ENCODE measurements at places on chromosomes 3 and 15.

- no peak for DNase-seq
Observed at GRCh38 chr3:31067004-31067403, 172.5 kb upstream of the GADL1 start.

GRCh38 chr3:58305882-58306711, at the start of the genes HTD2 and RPP14:
Gene HTD2 (plus strand): TSS chr3:58306520. CDS start chr3:58317614, 11,094 bp downstream.
Gene RPP14 (plus strand): TSS chr3:58306245. CDS start chr3:58310330, 4,085 bp downstream.
- peak; percentile 80 for DNase-seq

- no peak for DNase-seq
Observed at GRCh38 chr15:42010434-42010833, 10.4 kb downstream of the PLA2G4E start.

DNA sequence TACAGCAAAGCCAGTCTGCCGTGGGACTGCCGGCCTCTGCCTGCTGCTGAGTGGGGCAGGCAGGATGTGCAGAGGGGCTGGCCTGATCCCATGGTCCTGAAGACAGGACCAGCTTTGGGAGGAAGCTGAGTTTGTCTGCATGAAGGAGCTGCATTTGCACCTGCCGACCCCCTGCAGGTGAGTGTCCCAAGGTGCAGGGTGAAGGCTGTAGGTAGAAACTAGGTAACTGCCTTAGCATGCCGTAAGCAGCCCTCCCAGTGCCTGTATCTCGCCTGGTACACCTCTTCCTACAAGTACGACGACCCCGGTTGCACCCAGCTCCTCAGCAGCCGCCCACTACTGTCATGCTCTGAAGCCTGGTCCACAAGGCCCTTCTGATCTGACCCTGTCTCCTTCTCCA, 34.9 kb downstream of the AMOTL2 start:
- DNase-seq, result no peak

GRCh38 chr15:41983221-41983620, 10.9 kb upstream of the EHD4 start:
- DNase-seq, result no peak

GRCh38 chr3:81891055-81891895, 129.8 kb upstream of the GBE1 start:
- no peak for DNase-seq

- DNase-seq, result no peak
Observed at GRCh38 chr15:60370105-60370868, 27.5 kb downstream of the ANXA2 start.

DNA sequence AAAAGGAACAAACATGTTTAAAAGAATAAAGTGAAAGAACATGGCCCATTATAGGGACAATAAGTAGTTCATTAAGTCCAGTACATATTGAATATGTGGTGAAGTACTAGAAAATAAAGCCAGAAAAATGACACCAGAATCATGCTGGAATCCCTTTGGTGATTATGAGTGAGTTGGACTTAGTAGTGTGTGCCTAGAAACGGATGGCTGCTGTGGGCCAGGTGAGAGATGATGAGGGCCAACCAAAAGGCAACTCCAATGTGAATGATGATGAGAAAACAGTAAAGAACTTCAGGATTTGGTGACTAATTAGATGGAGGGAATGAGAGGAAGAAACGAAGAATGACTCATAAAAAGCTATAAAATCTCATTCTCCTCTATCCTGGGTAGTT, 3.3 kb downstream of the CRYGS start:
- DNase-seq, result no peak

- DNase-seq, result no peak
Observed at GRCh38 chr3:193095366-193095765, 145.7 kb upstream of the PLAAT1 start.

GRCh38 chr3:148992027-148992634, 791 bp downstream of the GYG1 start:
- no peak for DNase-seq

DNA sequence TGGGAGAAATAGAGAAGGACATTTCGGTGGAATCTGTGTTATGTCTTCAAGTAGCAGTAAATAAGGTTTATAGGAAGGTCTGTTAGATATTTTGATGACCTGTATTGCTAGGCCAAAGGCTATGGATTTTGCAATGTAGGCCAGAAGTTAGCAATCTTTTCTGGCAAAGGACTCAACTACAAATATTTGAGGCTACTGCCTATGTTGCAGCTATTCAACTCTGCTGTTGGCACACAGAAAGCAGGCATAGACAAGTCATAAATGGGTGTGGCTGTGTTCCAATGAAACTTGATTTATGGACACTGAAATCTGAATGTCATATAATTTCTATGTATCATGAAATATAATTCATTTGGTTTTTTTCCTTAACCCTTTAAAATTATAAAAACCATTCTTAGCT, 438.7 kb upstream of the C2CD4B start:
- no peak for DNase-seq

DNA sequence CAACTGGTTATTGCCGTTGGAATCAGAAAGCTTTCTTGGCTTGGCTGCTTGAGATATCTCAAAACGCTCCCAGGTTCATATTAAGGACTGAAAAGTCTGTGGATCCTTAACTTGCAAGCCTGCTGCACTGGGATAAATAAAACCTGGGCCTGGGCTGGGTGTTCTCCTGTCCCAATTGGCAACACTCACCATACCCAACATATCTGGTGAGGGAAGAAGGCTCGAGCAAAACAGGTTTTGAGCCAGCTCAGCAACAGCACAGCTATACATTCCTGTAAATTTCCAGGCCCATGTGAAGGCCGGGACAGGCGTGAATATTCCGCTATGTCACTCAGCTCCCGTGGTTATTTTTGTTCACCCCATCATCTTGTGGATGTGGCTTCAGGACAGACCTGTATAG, 169.0 kb upstream of the BCL6 start:
- no peak for DNase-seq

DNA sequence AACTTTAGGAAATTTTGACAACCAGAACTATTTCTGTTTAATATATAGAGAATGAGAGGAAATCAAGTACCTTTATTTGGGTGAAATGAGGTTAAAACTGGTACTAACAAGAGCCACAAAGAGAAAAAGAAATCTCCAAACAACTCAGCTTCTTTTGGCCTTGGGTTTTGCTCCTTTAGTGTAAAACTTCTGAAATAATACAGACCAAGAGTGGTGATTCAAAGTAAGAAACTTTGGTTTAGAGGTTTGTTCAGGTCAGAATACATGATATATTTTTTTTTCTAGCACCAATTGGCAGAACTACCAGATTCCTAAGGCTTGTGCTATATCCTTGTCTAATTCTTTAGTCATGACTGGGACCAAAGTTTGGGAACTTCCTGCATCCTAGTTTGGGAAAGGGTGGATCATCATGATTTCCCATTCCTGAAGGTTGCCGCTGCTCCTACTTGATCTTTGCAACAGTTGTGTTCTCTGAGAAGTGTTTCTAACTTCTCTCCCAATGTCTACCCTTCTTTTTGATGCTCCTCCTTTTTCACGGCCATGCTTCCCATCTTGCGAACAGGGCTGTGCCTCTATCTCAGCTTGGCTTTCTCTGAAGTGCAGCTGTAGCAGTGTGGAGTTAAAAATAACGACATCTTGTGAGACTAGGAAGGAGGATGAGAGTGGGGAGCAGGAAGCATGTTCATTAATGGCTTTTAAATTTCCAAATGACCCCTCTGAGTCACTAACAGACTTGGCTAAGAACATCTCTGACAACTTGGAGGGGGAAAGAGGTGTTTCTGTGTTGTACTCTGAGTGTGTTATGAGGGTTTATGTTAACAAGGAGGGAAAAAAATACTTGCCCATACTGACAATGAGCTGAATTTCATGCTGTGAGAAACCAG, 87.7 kb downstream of the KCNAB1 start:
- no peak for DNase-seq

DNA sequence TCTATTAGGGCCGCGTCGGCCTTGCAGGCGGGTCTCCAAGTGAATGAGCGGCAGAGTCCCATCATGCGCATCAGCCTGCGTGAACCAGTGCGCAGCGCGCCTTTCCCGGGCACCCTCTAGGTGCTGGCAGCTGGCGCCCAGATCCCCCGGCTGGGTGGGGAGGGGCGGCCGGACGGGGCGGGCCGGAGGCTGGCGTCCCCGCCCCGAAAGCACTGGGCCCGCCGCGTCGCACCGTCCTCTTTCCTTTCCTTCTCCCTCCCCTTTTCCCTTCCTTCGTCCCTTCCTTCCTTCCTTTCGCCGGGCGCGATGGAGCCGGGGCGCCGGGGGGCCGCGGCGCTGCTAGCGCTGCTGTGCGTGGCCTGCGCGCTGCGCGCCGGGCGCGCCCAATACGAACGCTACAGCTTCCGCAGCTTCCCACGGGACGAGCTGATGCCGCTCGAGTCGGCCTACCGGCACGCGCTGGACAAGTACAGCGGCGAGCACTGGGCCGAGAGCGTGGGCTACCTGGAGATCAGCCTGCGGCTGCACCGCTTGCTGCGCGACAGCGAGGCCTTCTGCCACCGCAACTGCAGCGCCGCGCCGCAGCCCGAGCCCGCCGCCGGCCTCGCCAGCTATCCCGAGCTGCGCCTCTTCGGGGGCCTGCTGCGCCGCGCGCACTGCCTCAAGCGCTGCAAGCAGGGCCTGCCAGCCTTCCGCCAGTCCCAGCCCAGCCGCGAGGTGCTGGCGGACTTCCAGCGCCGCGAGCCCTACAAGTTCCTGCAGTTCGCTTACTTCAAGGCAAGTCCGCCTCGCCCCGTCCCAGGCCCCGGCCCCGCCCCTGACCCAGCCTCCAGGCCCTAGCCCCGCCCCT, at the start of gene CRTAP:
TSS of gene CRTAP (plus strand) at position 243 of the 850 bp plus-strand sequence. CDS start at position 307, 64 bp downstream.
- DNase-seq, result no peak

GRCh38 chr15:68300115-68300940, 22.8 kb downstream of the FEM1B start:
- DNase-seq, result no peak

GRCh38 chr15:63318344-63318743, 40.9 kb downstream of the APH1B start:
- DNase-seq, result no peak

DNA sequence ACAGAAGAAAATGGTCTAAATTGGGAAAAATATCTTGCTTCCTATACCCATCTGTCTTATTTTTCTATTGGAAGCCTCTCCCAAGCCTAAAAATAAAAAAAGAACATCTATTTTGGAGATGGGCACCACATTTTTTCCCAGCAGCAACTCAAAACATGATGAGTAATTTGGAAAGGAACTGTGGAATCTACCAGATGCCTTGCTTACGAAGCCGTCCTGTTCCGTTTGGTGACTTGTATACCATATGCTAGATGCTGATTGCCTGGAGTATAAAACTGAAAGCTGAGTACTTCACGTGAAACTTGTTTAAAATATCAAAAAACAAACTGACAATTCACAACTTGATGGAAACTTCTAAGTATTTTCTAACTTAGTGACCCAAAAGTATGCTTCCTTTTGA, 491.0 kb downstream of the ROBO2 start:
- no peak for DNase-seq

DNA sequence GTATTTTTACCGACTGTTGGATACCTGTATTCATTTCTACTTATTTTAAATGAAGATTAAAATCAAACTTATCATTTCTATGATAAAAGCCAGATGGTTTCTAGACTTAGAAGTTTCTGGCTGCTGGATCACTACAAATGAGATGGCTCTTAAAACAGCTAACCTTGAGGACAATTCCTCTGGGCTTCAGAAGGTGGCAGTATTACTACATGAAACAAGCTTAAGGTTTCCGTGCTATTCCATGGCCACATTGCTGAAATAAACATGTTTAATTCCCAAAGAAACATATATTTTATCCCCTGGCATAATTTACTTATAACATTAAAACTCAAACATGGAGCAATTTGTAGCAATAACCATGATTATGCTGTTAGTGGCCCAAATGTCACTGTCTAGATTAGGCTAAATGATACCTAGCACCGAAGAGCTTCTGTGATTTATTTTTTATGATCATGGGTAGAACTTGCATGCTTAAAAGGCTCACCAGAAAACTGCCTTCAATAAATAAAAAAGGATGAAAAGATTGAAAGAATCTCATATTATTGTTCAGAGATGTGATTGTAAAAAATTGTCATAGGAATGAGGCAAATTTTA, 204.0 kb upstream of the NANOGP8 start:
- DNase-seq, result no peak

DNA sequence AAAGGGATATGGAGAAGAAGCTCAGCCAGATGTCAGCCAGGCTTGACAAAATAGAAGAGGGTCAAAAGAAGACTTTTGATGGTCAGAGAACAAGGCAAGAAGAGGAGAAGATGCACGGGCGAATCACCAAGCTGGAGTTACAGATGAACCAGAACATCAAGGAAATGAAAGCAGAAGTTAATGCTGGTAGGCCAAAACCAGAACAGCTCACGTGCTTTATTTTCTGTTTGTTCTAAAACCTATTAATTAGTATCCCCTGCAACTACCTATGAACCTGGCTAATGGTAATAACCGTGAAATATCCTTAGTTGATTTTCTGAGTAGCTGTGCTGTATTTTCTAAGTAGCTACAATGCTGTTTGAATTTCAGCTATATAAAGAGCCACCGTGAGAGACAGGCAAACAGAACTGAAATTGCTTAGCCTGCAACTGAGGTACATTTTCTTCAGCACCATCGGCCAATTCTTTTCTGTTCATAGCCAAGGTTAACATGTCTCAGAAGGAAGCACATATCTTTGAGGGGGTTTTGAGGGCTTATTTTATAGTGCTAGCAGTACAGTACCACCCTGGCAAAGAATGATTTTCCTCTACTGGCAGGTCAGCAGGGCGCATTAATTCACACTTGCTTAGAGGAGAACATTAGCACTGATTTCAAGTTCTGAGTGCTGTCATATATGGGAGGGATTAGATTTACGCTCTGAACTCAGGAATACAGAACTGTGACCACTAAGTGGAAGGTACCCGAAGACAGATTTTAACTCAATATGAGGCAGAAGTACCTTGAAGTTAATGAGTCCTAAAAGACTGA, 78.9 kb downstream of the FAM81A start:
- DNase-seq, result no peak

- DNase-seq, result no peak
Observed at GRCh38 chr3:137845194-137845593, 81.1 kb downstream of the SOX14 start.
